ACHN (cell line): ENCODE measurements at places on chromosomes 7 and 10.
A peak's percentile ranks its signal among the peaks of the same experiment; 100 is the strongest.

GRCh38 chr10:68105820-68106219 lies 3.5 kb upstream of the MYPN start:
- DNase-seq, result no peak

- DNase-seq, result no peak
Measured at GRCh38 chr10:8618834-8619233, 564.3 kb downstream of the GATA3 start.

- no peak for DNase-seq
Measured at GRCh38 chr7:149724661-149725425, 48.5 kb downstream of the ZNF467 start.

DNA sequence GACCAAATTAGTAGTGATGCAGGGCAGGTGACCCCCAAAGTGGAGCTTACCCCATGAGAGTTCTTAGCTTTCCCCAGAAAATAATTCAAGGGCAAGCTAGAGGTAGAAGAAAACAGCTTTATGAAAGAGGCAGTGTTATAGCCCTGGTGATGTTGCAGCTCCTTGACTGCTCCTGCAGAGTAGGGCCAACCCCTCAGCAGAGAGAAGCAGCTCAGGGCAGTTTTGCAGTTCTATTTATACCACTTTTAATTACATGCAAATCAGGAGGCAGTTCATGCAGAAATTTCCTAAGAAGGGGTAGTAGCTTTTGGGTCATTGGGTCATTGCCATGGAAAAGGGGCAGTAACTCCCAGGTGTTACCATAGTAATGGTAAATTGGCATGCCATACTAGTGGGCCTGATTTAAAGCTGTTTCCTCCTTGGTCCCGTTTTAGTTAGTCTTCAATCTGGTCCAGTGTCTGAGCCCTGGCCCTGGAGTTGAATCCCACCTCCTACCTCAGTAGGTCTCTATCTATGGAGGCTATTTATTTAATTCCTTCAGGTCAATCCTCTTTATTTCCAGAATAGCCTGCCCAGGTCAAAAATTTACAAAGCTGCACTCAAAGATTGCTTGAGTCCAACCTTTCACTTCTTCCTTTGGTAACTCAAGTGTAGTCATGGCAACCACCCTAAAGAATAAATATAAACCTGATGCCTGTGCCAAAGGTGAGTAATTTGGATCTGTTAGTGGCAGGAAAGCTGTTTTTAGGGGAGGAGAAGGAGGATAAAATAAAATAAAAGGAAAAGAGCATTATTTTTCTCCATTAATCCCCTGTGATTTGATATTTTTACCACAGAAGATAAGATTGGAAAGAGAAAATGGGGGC lies 29.5 kb downstream of the PLXDC2 start:
- DNase-seq, result no peak

- no peak for DNase-seq
Measured at GRCh38 chr7:44162179-44162578, 21.0 kb upstream of the MYL7 start.

DNA sequence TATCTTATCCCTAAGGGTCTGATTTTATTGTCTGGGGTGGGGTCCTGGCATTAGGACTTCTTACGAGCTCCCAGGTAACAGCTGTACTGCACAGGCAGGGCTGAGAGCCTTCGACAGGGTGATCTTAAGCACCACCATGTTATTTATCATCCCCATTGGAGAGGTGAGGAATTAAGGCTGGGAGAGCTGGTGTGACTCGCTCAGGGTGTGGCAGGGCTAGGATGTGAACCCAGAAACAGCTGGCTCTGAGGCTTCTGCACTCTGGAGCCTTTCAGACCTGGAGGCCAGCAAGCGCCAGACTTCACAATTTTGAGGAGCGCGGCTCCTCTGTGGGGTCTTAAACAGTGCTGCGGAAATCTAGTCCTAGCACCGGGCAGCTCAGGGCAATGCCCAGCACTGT lies 27.4 kb upstream of the NDST2 start:
- DNase-seq, result no peak

GRCh38 chr7:106071999-106072714 lies 40.0 kb downstream of the SYPL1 start:
- DNase-seq, result no peak

- DNase-seq, result no peak
Measured at GRCh38 chr7:96169439-96169838, 152.5 kb downstream of the SLC25A13 start.

DNA sequence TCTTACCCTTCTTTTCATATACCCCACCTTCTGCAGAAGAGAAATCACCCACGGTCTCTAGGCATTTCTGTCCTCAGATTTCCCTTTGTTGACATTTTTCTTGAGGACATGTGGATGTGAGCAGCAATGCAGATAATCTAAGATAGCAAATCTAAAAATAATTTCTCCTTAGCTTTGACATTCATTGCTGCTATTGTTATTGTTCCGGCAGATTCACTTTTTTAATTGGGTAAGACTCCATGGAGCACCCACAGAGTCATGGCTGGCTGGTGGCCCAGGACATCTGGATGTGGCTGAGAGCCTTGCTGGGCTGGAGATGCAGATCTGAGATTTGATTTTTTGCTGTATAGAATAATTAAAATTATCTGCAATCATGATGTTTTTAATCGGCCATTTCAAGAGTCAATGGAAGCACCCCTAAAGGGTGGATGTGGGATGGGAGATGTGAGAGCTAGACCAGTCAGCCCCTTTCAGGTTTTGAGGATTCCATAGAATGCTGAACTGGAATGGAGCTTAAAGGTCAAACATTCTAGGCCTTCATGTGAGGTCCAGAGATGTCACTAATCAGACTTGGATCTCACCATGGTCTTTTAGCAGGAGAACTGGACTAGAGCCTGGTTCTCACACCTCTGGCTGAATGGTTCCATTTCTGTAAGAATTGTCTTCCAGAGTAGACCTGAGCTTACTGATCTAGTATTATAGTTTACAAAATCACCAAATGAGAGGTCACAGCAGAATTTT lies 37.5 kb downstream of the TAS2R41 start:
- DNase-seq, result no peak

DNA sequence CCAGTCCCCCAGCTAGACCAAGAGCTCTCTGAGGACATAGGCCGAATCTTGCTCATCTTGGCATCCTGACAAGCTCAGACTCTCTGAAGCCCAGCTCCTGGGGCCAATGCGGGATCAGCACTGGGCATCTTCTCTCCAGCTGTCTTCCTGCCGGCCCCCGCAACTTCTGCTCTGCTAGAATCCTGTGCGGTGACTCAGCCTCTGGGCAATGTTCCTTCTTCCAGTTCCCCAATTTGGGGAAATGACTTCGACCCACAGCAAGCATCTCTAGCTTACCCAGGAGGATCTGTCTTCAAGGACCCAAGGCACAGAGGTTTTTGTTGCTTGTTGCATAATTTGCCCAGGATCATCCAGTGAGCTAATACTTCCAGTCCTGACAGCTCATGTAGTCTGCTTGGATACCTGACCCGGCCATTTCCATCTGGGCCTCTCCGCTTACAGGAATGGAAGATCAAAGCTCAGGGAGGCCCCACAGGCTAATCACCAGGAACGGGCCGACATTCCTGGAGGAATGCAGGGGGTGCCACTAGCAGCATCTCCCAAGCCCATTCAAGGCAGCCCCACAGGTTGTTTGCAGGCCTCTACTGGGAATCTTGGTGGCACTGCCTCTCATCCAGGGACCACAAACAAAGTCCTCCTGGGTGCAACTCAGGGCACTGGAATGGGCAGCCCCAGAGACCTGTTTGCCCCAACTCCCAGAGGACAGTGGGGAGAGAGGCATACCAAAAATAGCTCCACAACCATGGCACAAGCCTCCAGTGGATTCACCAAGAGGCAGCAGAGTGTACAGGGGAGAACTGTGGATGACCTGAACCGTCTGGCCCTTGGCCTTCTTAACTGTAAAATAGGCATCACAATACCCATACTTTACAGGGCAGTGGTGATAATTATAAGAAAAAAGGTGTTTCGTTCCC lies 151.9 kb downstream of the NEURL1 start:
- DNase-seq, result no peak

- no peak for DNase-seq
Measured at GRCh38 chr10:120810298-120810697, 40.9 kb upstream of the WDR11 start.

DNA sequence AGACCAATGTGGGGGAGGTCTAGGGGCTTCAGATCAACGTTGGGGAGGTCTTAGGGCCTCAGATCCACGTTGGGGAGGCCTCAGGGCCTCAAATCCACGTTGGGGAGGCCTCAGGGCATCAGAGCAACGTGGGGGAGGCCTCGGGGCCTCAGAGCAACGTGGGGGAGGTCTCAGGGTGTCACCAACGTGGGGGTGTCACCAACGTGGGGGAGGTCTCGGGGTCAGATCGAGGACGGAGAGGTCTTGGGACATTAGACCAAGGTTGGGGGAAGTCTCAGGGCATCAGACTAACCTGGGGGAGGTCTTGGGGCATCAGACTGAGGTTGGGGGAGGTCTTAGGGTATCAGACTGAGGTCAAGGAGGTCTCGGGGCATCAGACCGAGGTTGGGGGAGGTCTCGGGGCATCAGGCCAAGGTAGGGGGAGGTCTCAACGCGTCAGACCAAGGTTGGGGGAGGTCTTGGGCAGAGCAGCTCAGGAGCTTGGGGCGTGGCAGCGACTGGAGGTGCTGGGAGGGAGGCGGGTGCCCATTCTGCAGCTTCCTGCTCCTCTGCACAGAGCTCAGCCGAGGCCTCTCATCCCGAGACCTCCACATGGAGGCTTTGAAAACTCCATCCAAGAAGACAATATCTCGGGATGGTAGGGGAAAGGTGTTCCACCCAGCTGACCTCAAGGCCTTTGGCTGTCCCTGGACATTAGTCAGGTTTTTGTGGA lies 159.8 kb downstream of the WDR37 start:
- no peak for DNase-seq

DNA sequence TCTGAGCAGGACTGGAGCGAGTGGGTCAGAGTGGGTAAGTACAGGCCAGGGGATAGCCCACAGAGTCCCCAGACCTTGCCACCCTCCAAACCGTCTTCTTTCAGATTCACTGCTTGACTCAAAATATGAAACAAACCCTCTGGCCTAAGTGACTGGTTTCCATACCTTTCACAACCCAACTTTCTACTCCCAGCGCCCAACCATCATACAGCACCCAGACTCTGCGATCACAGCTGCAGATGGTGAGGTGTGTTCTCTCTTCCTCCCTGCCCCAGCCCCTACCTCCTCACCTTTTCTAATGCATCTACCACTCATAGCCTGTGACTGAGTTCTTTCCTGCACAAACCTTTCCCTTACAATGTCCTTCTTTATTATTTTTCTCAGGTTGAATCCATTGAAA lies 92.0 kb upstream of the CELF2 start:
- no peak for DNase-seq

GRCh38 chr10:77524281-77524711 lies 113.3 kb downstream of the KCNMA1 start:
- no peak for DNase-seq

DNA sequence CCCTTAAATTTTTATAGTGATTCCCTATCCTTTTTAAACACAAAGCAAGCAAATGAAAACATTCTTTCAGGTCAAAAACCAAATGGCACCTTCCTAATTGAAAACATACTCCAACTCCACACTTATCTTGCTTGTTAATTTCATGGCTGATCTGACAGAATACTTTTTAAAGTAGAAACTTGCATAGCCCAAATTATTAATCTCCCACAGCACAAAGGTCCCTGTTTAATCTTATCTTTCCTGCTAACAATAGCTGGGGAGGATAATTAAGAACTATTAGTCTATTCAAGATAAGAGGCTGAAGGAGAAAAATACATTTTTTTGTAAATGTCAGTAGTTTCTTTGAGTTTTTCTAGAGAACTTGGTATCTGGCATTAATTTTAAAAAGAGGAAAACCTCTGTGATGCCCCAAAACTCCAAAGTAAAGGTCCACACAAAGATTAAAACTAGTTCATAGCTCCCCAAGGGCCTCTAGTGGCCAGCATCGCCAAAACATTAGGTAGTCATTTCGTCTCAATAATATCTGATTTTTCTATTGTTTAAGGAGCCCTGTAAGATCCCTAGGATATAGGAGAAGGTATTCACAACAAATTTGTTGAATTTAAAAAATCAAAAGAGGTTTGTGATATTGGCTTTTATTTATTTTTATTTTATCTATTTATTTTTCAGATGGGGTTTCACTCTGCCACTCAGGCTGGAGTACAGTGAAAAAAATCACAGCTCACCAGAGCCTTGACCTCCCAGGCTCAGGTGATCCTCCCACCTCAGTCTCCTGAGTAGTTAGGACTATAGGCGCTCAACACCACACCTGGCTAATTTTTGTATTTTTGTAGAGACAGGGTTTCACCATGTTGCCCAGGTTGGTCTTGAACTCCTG lies 14.7 kb downstream of the CDNF start:
- DNase-seq, result peak; percentile 56

- no peak for DNase-seq
Measured at GRCh38 chr7:27642271-27642670, 20.4 kb downstream of the HIBADH start.

DNA sequence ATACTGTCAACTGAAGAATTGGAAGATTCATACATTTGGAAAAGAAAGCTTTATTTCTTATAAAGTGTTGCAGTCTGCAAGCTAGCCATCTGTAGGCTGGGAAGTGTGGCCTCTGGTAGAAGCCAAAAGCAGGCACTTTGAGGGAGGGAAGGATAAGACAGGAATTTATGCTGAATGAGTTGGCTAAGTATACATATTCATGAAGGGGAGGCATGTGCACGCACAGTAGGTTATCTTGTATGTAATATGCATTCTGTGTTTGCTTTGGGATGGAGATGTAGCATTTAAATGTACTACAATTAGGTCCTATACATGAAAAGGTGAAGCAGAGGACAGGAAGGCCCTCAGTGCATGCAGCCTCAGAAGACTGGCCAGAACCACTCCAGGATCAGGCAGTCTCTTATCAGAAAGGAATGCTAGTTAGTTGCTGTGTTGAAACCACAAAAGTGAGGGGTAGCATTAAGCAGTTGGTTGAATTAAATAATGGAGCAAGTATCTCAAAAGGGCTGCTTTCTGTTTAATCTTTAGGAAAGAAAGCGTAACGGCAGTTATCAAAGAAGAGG lies 40.9 kb downstream of the MYO3A start:
- DNase-seq, result no peak

DNA sequence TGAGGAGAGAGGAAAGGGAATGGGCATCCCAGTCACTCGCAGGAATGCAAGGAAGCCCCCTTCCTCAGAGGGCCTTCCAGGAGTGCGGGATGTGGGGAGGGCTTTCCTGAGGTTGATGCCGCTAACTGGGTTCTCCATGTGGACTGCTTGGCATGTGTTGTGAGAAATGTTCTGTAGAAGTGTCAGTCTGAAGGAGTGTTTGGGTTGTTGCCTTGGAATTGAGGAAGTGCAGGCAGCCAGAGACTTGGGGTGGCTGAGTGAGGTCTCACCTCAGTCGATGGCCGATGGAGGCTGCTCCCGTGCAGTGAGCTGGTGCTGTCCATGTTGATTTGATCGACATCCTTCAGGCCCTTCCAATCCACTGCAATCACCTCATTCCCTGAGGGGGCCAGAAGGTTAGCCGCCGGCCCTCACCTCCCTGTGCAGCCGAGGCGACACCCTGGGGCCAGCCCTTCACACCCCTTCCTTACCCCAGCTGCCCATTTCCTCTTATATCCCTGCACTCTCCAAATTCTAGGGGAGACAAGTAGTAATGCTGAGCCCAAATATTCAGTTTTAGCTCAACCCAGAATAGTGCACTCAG lies 2.7 kb downstream of the FAM131B start:
- DNase-seq, result no peak

GRCh38 chr7:140676306-140676705 lies 3.6 kb downstream of the ADCK2 start:
- no peak for DNase-seq
